CD4-positive, alpha-beta T cell treated with Interleukin-4 for 4 hours (primary cell): ENCODE measurements at places on chromosomes 13 and 19.

DNA sequence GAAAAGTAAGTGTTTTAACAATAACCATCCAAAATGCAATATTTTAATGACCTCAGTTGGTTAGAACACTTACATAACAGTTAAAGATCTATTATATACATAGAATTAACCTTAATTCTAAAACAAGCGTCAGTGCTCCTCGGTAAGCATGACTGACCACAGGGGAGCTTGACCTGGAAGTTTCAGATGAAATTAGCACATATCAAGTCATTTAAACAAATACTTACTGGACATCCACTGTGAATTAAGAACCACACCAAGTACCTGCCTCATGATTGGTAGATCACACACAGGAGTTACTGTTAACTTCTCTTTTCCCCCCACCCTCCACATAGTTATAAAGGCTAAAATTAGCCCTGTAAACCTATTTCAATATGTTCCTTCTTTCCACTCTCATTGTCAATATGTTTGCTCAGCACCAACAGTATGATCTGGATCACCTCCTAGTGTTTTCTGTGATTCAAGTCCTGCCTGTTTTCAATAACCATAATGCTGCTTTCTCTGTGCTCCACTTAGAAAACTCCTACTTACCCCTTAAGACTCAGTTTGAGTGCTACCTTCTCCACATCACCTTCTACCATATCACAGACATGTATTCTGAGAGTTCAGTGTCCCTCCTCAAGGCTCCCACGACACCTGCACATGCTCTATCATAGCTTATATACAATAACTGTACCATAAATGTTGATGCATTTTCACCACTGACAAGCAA, 209.0 kb downstream of the VWA8 start:
- no peak for DNase-seq

DNA sequence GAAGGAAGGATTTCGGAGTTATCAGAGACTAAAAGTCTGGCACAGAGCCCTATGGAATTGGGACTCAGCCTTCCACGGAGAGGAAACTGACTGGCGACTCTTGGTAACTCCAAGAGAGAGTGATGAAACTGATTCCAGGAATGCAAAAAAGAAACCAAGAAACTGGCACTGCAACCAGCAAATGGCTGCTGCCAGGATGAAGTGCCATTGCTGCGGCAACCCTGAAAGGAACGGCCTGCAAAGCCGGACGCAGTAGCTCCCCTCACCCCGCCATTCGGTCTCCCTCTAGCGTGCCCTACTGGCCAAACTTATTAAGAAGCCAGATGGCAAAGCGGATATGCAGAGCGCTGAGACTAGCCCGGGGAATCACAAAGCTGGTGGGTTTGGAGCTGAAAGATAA, 236.0 kb downstream of the PCDH9 start:
- no peak for DNase-seq

GRCh38 chr19:418761-419671, 10.1 kb upstream of the C2CD4C start:
- DNase-seq, result no peak

GRCh38 chr19:1839658-1840540, 8.4 kb downstream of the REXO1 start:
- DNase-seq, result no peak

- no peak for DNase-seq
Observed at GRCh38 chr19:4178990-4179389, 3.4 kb downstream of the SIRT6 start.

DNA sequence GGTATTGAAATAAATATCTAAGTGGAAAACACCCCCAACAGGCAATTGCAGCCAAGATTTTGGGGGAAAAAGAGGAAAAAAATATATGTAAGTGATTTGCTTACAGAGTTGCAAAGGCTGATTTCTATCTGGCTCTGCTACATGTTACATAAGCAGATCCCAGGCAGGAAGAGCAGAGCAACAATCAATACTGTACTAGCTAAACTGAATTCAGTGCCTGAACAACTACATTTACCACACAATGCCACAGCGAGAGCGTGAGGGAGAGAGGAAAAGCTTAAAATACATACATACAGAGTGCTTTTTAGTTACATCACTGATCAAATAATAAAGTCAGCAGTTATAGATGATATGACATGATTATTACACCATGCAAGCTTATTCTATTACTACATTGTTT, 665.6 kb upstream of the ARGLU1 start:
- no peak for DNase-seq

DNA sequence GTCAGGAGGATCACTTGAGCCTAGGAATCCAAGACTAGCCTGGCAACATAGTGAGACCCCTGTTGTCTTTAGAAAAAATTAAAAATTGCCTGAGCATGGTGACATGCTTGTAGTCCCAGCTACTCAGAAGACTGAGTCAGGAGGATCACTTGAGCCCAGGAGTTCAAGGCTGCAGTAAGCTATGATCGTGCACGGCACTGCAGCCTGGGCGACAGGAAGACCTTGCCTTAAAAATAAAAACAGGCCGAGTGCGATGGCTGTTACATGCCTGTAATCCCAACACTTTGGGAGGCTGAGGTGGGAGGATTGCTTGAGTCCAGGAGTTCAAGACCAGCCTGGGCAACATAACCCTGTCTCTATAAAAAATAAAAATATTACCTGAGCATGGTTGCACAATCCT, 5.4 kb downstream of the HNRNPUL1 start:
- DNase-seq, result no peak

- no peak for DNase-seq
Observed at GRCh38 chr19:38321646-38322196, 2.1 kb downstream of the KCNK6 start.

- no peak for DNase-seq
Observed at GRCh38 chr13:45662162-45662561, 40.0 kb upstream of the CBY2 start.

DNA sequence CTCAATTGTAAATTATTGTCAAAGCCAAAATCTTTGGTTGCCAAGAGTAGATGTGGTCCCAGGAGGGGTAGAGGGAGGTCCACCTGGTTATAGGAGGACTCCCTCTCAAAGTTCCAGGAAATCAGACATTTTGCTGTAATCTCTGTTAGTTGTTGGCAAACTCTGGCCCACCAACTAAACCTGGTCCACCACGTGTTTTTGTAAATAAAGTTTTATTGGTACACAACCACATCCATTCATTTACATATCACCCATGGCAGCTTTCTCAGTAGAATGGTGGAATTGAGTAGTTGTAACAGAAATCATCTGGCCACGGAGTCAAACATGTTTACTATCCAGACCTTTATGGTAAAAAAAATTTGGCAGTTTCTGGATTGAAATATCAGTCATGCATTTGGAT, 70.6 kb downstream of the ZNF557 start:
- no peak for DNase-seq

GRCh38 chr19:48719263-48720171, at the start of gene MAMSTR:
MAMSTR (minus strand) TSS chr19:48719725; CDS start chr19:48719031, 694 bp downstream.
- no peak for DNase-seq

GRCh38 chr13:96044238-96044637, 9.0 kb downstream of the UGGT2 start:
- no peak for DNase-seq

- DNase-seq, result peak; percentile 4
Observed at GRCh38 chr13:29713839-29714238, 118.4 kb upstream of the SLC7A1 start.

GRCh38 chr19:58395220-58395978, at the start of gene RNF225:
RNF225 (plus strand) TSS chr19:58395656; CDS start chr19:58396090, 434 bp downstream.
- no peak for DNase-seq

- DNase-seq, result peak; percentile 2
Observed at GRCh38 chr13:31987535-31988170, 43.9 kb upstream of the FRY start.

DNA sequence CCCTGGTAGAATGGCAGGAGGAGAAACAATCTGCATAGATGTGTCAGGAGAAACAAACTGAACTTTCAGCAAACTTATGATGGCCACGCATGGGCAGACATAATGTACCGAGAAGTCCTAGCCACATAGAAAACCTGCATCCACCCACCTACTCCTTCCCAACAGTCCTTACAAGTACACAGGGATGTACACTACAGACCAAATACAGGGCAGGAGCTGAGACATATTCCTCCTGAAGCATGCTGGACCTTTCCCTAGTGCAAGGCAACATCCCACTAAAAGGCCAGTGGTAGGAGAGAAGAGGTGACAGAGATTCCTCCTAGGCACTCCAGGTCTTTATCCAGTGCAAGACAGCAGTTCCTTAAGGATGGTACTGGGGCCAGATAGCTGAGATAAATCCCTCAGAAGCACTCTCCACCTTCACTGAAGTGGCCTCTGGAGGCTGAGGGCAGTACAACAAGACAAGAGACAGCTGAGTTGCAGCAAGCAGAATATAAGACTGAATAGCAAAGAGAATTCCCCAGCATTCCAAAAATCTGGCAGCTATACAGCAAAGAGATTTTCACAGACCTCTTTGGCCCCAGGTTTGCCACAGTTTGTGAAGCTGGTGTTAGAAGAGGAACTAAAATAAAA, 18.3 kb downstream of the VWA8 start:
- DNase-seq, result no peak

DNA sequence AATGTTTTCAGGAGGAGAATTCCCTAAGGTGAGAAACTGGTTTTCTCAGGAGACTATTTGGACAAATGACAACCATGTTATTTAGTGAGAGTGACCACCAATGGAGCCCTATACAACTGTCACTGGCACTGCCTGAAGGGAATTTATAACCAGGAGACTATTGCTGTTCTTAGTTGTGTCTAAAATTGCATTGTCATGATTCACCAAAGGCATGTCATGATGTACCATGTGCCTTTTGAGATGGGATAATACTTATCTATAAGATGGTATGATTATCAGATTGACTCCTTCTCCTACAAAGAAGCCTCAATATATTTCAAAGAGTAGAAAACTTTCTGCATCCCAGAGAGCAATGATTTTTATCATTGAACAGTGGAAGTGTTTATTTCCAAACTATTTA, 739.4 kb upstream of the GPC6 start:
- DNase-seq, result no peak

DNA sequence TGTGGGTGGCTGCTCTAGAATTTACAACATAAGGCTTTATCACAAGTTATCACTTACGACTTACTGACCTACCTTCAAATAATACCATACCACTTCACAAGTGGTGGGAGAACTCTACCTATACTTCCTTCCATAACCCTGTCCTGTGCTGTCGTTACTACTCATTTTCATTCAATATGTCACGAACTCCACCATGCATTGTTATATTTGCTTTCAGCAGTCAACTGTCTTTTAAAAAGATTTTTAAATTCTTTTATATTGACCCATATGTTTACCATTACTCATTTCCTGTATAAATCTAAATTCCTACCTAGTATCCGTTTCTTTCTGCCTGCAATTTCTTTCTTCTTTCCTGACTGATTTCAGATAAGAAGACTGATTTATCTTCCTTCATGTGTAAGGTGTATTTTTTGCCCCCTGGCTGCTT, 200.0 kb downstream of the KLF12 start:
- DNase-seq, result no peak

DNA sequence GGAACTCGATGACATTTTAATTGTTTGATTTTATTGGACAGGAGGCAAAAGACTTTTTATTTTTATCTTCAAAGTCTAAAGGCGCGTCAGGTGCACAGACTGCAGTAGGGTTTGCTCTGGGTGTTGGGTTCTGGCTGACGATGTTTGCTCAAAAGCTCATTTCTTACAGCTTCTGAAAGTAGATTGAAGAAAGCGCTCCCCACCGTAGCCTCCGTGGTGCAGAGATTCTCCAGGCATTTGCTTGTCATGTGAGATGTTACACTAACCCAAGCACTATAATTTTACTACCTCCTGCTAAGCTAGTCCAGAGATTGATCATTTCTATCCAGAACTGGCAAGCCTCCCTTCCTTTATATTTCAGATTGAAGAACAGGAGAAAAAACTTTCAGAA, 14.5 kb upstream of the ATP11A start:
- DNase-seq, result no peak

GRCh38 chr19:16229322-16229641, 31.6 kb downstream of the AP1M1 start:
- DNase-seq, result no peak

GRCh38 chr13:24097667-24098066, 62.9 kb upstream of the SPATA13 start:
- DNase-seq, result no peak

DNA sequence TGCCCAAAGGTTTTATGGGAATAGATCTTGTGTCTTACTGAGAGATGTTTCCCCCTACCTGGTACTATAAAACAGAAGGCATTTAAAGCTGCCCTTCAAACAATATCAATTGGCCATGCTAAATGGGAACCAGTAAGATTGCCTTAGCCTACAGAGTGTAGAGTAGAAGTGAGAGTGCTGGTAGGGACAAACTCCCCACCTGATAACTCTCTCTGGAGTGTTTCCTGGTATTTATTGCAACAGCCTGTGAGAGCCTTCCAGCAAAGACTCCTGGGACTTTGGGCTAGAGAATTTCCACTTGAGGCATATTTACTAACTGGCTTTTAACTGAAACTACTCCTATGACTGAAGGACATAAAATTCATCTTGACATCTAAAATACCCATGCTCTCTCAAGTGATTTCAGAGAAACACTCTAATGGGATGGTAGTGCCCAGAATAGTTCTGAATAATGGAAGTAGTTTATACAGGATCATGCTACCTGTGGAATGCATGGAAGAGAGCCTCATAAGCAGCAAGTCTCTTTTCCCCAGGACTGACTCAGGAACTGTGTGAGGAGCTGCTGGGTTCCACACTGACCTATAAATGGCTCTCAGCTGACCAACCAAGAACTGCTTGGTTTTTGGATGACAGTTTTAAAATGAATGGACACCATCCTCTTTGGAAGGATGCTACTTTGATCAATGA, 132.7 kb upstream of the SLITRK5 start:
- no peak for DNase-seq

DNA sequence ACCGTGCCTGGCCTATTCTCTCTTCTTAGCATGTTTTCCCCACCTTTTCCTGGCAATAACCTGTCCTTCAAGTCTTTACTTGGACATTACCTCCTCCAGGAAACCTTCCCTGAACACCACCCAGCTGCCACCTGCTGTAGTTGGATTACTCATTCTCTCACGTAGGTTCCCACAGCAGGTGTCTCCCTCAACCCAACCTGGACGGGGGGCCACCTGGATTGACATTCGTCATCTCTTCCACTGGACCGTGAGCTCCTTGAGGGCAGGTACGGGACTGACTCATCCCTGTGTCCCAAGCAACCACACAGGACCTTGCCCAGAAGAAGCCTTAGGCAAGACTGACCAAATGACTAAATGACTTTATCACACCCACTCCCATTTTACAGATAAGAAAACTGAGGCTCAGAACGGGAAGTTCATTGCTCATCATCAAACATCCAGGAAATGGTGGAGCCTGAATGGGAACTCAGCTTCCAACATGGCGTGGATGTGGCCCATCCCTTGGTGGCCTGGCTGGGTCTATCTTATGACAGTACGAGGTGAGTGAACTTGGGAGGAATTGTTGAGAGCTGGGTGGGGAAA, 3.5 kb upstream of the KLK6 start:
- no peak for DNase-seq

- no peak for DNase-seq
Observed at GRCh38 chr13:66216728-66217127, 1013.4 kb downstream of the PCDH9 start.

DNA sequence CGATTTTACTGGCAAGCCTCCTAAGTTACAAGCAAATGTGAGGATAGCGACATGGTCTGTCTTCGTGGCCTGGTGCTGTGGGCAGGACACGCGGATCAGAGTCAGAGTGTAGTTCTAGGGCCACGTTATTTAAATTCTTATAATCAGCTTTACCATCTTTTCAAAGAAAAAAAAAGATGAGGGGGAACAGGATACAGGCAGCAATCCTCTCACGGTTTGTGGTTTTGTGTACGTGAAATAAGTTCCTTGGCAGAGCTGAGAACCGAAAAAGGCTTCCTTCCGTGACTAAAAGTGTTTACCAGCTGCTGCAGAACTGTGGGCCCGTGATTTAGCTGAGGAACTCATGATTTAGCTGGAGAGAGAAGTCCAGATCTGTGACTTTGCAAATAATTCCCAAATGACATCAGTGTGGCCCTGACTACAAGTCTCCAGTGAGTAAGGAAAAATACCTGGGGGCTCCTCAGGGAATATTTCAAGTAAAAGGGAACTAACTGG, 27.2 kb downstream of the RCBTB2 start:
- DNase-seq, result peak; percentile 82
